ENCODE measurements at places on chromosomes 1 and 21.

DNA sequence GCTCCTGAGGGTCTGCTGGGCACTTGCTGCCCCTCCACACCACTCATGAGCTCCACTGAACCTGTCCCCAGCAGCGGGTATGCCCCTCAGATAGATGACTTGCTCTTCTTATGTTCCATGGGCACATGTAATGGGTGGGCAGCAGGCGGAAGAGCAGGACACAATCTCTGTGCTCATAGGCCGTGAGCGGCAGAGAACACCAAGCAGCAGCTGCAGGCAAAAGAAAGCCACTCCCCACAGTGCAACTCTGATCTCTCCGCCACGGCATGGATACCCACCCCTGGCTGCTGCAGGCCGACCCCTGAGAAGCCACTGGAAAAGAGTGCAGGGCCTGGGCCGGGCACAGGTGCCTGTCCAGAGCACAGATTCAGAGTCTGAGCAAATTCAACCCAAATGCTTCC, 135.2 kb upstream of the RUNX3 start:
- H3K27me3 ChIP-seq: peaks cover 18% of the 10 kb centered on the region
- no peaks in the 10 kb centered on the region for H3K36me3 ChIP-seq
- H3K4me3 ChIP-seq: no peak overlapping the region
- DNase-seq: peak; percentile 21
- H3K4me1 ChIP-seq: no peaks in the 10 kb centered on the region
- H3K27ac ChIP-seq: no peak overlapping the region

- no peak overlapping the region for H3K27ac ChIP-seq
- H3K4me1 ChIP-seq: peaks cover 6% of the 10 kb centered on the region
- H3K27me3 ChIP-seq: no peaks in the 10 kb centered on the region
Observed at GRCh38 chr1:160143695-160144094, 7.7 kb upstream of the ATP1A4 start.

- H3K4me3 ChIP-seq: no peak overlapping the region
- H3K27ac ChIP-seq: no peak overlapping the region
- no peaks in the 10 kb centered on the region for H3K4me1 ChIP-seq
- no peak for DNase-seq
Observed at GRCh38 chr1:204994086-204994862, 48.7 kb upstream of the CNTN2 start.

- H3K27ac ChIP-seq: no peak overlapping the region
- peaks cover 27% of the 10 kb centered on the region for H3K4me1 ChIP-seq
- no peak for DNase-seq
- H3K27me3 ChIP-seq: no peaks in the 10 kb centered on the region
- no peak overlapping the region for H3K4me3 ChIP-seq
Observed at GRCh38 chr1:201317551-201317950, 34.2 kb downstream of the PKP1 start.

GRCh38 chr1:203187304-203187685, 791 bp upstream of the CHI3L1 start:
- H3K27me3 ChIP-seq: no peaks in the 10 kb centered on the region
- H3K4me3 ChIP-seq: no peak overlapping the region

Measured in SJCRH30 (cell line).